ENCODE measurements at places on chromosomes 5 and 9.

GRCh38 chr5:97229688-97230285 is 46.7 kb upstream of the RIOK2 start:
- no peak for DNase-seq

DNA sequence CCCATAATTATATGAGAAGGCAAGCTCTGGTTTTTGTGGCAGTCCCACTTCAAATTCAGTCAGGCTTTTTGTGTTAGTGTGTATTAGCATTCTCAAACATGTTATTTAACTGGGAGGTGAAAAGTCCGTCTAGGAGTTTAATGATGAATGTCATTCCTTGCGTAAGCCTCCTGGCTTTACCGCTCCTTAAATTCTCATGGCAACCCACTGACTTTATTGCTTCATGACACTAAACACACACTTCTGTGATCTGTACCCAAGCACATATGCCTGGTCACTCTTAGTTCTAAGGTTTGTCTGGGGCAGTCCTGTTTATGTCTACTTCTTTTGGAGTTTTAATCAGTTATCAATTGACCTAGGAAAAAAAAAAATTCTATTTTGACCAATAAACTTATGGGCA is 677.9 kb upstream of the DMAC1 start:
- DNase-seq = no peak

DNA sequence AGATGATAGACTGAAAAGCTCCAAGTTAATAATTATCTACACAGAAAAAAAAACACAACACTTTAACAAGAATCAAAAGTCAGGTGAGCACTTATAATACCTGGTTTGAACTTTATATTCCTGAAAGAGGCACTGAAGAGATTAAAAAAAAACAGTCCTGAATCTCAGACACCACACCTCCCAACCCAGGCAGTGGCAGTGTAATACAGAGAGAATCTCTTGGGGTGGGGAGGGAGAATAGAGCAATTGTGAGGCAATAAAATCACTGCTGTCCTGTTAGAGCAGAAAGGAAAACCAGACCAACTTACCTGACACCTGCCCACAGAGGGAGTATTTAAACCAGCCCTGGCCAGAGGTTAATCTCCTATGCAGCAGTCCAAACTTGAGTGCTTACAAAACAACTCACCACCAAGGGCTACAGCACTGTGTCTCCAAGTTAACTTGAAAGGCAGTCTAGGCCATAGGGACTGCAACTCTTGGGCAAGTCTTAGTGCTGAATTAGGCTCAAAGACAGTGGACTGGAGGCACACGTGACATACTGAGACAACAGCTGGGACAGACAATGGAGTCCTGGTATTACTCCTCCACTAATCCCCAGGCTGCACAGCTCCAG is 54.2 kb downstream of the SLCO4C1 start:
- no peak for DNase-seq

DNA sequence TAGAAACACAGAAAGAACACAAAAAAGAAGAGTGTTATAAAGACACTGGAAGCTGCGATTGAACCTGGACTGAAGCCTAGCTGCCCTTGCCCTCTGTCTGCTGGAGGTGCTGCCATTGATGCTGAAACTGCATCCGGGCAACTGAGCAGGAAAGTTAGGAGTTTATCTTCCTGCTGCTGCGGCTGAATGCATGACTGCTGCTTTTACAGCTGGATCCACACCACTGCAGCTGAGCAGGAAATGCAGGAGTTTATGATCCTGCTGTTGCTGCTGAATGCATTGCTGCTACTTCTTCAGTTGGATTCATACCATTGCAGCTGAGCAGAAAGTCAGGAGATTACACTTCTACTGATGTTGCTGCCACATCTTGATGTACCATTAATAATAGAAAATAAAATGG is 21.8 kb upstream of the JAKMIP2 start:
- DNase-seq = no peak

- DNase-seq = no peak
Measured at GRCh38 chr9:21155501-21155900, 11.0 kb downstream of the IFNA21 start.

GRCh38 chr9:129335464-129336129 is 157.5 kb upstream of the IER5L start:
- no peak for DNase-seq

- DNase-seq = no peak
Measured at GRCh38 chr9:106883030-106883429, 20.1 kb downstream of the ZNF462 start.

DNA sequence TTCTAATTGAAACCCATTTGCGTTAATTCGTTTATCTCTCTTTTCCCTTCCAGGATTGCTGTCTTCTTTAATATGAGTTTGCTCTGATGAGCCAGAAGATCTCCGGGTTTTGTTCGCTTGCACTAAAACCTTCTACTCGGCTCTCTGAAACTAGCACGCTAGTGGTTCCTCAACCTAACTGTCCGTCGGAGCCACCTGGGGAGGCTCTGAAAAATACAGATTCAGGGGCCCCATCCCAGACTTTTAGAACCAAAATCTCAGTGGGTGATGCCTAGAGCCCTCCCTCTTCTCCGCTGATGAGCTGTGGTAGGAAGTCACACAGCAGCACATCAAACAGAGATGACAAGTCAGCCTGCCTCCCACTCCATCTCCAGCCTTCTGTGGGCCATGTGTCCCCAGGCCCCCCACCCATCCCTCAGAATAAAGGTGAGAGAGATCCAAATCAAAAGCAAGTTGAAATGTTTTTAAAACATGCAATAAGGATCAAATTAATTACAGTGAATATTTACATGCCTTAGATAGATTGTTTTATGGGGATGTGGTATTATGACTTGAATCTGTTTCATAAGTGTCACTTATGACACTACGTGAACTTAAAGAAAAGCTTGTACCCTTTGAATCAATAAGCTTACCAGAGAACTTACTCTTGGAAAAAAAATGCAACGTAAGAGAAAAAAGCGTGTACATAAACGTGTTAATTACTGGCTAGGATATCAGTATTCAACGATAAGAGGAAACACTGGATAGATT is 16.4 kb downstream of the FCN2 start:
- DNase-seq = no peak

DNA sequence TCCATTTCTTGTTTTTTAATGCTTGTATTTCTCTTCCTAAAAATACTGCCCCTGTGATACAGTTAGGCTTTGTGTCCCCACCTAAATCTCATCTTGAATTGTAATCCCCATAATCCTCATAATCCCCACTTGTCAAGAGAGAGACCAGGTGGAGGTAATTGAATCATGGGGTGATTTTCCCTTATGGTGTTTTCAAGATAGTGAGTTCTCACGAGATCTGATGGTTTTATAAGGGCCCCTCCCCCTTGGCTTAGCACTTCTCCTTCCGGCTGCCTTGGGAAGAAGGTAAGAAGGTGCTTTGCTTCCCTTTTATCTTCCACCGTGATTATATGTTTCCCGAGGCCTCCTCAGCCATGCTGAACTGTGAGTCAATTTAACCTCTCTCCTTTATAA is 227.4 kb downstream of the MAN2A1 start:
- DNase-seq = no peak

DNA sequence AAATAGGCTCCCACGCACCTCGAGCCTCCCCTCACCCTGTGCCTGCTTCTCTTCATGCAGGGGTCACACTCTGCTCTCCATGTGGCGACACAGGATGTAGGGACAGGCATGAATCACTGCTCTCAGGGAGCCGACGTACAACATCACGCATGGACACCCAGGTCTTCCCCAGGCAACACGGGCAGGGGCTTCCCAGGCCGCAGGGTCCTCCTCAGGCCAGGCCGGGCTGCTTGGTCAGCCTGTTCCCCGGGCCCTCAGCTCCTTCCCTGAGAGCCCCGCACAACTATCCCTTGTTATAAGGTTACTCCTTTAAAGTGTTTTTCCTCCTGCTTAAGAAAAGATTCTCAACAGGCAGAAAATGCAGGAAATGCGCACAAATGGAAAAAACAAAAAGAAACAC is 1.1 kb downstream of the SLC6A18 start:
- no peak for DNase-seq

GRCh38 chr9:118230329-118230728 is 526.1 kb downstream of the TLR4 start:
- peak; percentile 17 for DNase-seq

DNA sequence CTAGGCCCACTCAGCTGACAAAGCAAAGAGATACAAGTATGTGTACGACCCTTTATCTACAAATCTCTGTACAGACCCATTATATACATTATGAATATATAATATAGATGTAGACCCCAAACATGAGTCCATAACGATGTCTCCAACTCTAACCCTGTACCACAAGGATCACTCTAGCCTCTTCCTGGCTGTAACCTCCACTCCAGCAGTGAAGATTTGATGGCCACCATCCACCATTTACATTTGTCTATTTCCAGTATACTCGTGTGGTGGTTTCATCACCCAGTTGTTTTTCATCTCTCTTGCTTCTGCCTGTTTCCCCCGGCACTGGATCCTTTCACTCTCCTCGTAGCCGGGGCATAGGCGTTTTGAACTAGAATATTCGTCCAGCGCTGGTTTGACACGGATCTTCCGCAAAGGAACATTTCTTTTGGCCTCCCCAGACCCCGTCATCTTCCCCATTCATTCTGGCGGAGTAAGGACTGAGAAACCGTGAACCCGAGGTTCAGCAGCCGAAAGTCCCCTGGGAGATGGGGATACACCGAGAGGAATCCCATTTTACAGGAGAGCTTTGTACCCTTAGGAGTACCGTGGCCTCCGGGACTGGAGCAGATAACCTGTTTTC is 828 bp upstream of the TRIO start:
- DNase-seq = peak; percentile 26

- DNase-seq = no peak
Measured at GRCh38 chr5:64188776-64189175, 23.1 kb downstream of the RNF180 start.

GRCh38 chr5:132222649-132223038 is 5.0 kb downstream of the P4HA2 start:
- DNase-seq = no peak

- no peak for DNase-seq
Measured at GRCh38 chr5:140986117-140986521, 19.8 kb downstream of the PCDHAC2 start.

- DNase-seq = peak; percentile 85
Measured at GRCh38 chr9:136648751-136649150, 14.0 kb upstream of the EGFL7 start.

DNA sequence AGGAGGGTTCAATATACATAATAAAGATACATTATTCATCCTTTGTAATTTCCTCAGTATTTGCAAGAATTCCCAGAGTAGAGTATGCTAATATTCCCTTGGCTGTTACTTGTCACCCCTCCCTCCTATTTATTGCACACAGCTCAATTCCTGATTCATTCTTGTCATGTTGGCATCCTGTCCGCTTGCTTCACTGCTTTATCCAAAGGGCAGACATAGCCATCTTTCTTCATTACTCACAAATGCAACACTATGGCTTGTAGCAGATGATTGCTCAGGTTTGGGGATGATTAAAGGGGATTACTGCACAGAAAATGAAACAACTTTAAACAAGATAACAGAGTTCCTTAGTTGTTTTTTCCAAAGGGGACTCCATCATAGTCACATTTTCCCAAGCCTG is 1.2 kb upstream of the IL33 start:
- no peak for DNase-seq

DNA sequence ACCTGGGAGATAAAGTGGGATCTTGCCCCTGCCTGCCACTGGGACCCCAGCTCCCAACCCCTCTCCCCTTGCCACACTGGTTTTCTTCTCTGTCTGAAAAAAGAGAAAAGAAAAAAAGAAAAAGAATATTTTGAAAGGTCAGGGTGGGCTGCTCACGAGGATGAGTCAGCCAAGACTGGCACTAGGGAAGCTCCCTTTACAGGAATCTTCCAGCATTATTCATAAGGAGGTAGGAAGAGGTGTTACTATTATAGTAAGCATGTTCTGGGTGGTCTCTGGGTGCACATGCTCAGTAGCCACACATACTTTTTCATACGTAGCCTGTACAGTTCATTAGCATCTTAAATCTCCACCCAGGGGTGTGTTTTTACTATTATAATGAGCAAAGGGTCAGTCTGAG is 46.8 kb upstream of the HAND1 start:
- no peak for DNase-seq

- DNase-seq = no peak
Measured at GRCh38 chr9:129761901-129762369, 9.1 kb upstream of the PTGES start.

DNA sequence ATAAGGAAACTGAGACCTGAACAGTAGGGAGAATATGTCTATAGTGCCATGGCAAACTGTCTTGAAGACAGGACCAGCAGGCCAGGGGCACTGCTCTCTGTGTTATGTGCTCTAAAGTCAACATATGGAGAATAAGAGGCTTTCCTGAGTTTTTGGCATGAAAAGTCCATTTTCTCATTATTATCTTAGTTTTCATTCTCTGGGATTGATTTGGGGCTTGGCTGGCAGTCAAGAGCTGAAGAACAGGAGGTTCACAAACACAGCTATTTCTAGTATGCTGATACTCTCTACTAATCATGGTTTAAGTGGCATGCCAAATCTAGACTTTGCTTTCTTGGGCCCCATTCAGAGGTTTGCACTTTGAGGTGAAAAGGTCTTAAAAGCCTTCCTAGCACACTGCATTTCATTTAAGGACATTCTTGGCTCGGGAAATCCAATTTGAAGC is 404.4 kb downstream of the ZNF608 start:
- no peak for DNase-seq

GRCh38 chr9:36029202-36029601 is 7.5 kb upstream of the RECK start:
- DNase-seq = no peak

GRCh38 chr5:948472-949274 is 56.0 kb downstream of the TRIP13 start:
- DNase-seq = no peak

DNA sequence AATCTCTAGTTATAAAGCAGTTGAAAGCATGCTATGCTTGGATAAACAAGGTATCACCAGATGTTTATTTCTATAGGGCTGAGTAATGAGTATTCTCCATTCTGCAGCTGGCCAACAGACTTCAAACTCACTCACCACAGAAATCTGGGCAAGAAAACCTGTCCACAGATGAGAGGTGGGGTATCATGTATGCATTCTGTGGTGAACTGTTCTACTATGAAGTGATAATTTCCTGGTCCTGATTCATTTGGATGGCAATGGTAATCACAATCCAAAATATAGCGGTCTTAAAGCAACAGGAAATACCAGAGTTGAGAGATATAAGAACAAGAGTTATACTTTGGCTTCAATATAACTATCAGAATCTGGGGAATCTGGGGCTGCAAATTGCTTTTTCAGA is 65.9 kb upstream of the EFNA5 start:
- DNase-seq = no peak

GRCh38 chr9:99712214-99712613 is 109.5 kb upstream of the NR4A3 start:
- peak; percentile 11 for DNase-seq

DNA sequence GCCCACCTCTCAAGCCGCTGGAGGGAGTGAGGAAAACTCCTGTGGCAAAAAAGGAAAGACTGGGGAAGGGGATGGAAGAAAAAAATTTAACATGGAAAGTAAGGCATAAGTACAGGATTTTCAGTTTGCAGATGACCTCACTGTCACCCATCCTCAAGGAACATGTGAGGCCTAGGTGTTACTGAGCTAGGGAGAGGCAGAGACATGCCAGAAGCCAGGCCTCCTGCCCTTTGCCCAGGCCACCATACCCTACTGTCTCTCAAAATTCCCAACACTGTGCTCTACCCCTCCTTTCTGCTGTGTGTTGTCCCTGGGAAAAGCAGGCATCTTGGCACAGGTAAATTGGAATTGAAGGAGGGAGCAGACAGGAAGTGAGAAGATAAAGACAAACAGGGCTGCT is 4.4 kb upstream of the MGAT1 start:
- DNase-seq = no peak
